GM23248 (cell line): ENCODE measurements at places on chromosomes 2 and 18.
A peak's percentile ranks its signal among the peaks of the same experiment; 100 is the strongest.

GRCh38 chr2:104412384-104412783, 441.5 kb upstream of the POU3F3 start:
- DNase-seq = peak; percentile 40

DNA sequence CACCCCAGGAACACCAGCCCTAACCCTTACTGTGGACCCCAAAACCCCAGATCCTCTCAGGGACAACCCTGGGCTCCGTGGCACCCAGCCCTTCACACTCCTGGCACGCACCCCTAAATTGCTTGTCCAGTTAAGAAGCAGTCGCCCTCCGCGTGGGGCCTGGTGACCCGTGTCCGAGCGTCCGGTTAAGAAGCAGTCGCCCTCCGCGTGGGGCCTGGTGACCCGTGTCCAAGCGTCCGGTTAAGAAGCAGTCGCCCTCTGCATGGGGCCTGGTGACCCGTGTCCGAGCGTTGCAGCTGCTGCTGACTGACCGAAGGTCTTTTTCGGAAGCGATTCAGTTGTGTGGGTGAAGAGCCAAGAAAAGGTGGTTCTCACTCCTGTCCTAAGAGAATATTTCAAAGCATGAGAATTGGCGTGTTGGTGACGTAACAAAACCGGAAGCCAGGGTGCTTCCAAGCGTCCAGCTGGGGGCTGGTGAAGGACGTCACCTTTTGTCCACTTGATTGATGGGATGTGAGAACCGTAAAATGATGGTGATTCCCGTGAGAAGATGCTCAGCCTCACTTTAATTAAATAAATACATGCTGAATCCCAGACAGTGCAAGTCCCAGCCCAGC, 70.5 kb downstream of the KCNG2 start:
- no peak for DNase-seq

DNA sequence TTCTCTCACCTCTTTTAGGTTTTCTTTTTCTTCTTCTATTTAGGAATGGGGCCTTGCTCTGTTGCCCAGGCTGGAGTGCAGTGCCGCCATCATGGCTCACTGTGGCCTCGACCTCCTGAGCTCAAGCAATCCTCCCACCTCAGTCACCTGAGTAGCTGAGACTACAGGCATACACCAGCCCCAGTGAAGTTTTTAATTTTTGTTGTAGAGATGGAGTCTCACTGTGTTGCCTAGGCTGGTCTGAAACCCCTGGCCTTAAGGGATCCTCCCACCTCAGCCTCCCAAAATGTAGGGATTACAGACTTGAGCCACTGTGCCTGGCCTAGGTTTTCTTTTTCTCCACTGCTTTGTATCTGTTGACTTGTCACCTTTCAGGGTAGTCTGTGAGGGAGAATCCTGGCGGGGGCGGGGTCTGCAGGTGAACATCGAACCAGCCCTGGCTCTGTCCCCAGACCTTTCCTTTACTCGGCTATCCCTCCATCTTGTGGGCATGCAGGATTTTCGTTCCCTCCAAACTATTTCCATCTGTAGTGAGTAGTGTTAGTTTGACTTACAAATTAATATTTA, 21.7 kb downstream of the NCK2 start:
- no peak for DNase-seq

- DNase-seq = no peak
Observed at GRCh38 chr2:136253288-136254004, 135.5 kb upstream of the CXCR4 start.

DNA sequence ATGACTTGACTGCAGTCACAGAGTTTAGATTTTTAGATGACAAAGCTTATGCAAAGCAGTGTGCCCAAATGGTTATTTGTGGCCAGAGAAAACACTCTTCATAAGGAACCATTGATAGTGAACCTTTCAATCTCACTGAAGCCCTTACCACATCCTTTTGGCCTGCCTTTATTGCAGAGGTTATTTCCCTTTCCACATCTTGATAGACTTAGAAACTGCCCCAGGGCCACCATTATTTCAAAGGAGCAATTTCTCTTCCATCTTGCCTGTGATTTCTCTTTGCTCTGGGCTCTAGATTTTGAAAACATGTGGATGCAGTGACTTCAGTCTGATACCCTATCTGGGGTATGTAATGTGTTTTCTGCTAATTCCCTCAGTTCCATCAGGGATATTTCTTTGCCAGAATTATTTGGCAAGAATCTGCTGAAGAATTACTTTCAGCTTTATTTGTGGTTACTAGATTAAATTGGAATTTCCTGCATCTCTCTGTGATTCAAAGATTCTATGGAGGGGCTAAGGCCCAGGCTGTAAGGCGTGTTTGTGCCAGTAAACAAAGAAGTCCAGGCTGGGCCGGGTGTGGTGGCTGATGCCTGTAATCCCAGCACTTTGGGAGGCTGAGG, 51.0 kb downstream of the MOGAT1 start:
- DNase-seq = peak; percentile 63

GRCh38 chr18:50559752-50560680, at the start of gene MAPK4:
Gene MAPK4, plus strand, starts transcription at chr18:50560087. Its CDS starts 103,872 bp downstream, at chr18:50663959.
- peak; percentile 41 for DNase-seq
